ENCODE measurements at places on chromosomes 3 and 15.

GRCh38 chr3:53139906-53140846, 9.9 kb upstream of the RFT1 start:
- no peak for DNase-seq

- no peak for DNase-seq
These were observed 81.5 kb downstream of the GAP43 start for GRCh38 chr3:115704661-115705338.

GRCh38 chr3:151436675-151437446, 24.0 kb downstream of the IGSF10 start:
- DNase-seq, result no peak

- DNase-seq, result no peak
These were observed 25.4 kb downstream of the CFAP100 start for GRCh38 chr3:126419886-126420786.

DNA sequence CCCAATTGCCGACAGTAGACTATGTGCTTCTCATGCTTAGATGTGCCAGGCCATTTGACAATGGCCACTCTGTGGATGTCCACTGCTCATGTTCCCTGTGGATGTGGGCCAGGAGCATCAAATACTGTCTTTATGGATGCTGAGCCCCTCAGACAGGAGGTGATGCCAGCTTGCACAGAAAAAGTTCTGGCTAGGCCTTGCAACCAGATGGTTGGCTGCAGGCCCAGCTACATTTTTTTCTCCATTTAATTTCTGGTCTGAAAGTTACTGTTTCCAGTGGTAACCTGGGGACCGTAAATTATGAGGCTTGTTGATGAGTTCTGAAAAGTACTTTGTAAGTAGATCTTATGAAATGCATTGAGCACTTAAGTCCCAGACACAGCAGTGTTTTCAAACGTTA, 228.5 kb downstream of the CHL1 start:
- no peak for DNase-seq

DNA sequence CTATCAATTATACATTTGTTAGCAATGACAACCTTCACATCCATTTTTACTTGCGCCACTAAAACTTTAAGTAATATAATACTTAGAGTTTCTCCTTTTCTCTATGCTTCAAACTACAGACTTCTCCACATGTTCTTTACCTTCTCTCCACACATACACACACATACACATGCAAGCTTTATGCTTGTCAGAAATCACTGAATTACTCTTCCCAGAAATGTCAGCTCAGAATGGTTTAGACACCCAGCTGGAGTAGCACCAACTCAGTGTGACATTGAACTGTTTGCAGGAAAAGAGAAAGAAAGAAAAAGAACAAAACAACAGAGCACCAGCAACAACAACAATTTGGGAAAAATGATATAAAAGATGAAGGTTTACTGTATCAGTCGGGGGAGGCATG, 20.9 kb downstream of the CBLB start:
- no peak for DNase-seq

- DNase-seq, result no peak
These were observed 54.1 kb upstream of the ACTC1 start for GRCh38 chr15:34849364-34849959.

All from T-helper 9 cell (primary cell).